Stimulated activated naive CD4-positive, alpha-beta T cell treated with Interleukin-2 at 50 U/mL for 16 hours (primary cell): ENCODE measurements at places on chromosomes 11 and 22.
A peak's percentile ranks its signal among the peaks of the same experiment; 100 is the strongest.

GRCh38 chr11:44563711-44564110 is 1.8 kb upstream of the CD82 start:
- DNase-seq = no peak

DNA sequence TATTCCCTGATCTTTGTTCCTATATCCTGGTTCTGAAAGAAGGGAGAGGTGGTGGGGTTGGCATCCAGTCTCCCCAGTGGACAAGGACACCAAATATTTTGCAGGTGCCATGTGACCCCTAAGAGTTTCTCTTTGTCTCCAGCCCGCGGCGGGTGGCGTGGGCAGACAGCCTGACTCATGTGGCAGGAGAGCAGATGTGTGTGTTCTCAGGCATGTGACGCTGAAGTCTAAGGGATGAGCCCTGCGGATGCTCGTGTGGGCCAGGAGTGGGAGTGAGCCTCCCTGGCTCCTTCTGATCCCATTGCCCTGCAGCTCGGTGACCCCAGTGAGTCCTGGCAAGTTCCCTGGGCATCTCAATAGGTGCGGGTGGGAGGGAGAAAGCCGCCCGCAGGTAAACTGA is 94.8 kb upstream of the TBCEL start:
- DNase-seq = no peak

- no peak for DNase-seq
Measured at GRCh38 chr11:7196396-7197146, 55.1 kb upstream of the SYT9 start.

DNA sequence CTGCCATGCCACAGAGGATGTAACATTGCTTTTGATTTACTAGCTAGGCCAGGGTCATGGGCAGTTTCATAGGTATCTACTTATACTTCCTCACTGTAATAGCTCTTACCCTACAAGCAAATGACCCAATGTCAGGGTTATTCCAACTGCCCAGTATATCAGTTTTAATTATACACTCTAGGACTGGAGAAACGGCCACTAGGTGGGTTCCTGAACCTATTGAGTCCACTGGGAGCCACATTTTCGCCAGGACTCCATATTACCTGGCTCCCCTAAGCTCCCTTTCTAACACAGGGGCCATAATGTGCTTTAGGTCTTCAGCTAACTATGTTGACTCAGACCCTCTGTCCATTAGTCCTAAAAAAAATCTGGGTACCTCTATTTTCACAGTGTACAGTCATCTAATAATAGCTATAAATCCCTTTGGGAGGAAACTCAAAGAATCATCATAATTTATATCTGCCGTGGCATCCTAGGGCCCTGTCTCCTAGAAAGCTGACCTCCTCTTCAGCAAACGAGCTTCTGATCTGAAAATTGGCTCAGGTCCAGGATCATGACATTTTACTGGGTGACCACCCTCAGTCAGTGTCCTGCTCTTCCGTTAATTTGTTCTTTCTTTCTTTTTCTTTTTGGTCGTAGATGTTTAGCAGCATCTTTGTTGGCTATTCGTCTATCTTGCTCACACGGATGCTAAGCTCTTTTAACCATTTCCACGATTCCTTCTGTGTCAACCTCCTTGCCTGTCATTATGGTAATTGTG is 244.3 kb downstream of the FAM76B start:
- no peak for DNase-seq

- no peak for DNase-seq
Measured at GRCh38 chr22:23906641-23907040, 12.5 kb downstream of the MIF start.

DNA sequence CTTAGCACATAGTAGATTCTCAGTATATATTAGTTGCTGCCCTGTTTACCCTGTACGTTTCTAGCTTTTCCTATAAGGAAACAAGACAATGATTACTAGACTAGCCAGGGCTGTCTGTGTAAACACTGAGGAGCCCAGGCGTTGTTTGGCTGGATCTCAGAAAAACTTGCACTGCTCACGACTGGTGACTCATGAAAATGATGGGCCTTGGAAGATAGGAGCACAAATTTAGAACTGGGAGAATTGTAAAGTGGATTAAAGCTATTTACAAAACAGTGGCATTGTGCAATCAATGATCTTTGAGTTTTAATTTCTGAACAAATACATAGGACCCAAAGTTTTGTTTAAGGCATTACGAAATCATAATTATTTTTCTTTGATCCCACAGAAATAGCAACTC is 276.9 kb downstream of the FAM76B start:
- DNase-seq = no peak

- no peak for DNase-seq
Measured at GRCh38 chr11:10004526-10005113, 289.4 kb downstream of the SBF2 start.

- DNase-seq = no peak
Measured at GRCh38 chr22:17418890-17419324, 49.6 kb downstream of the CECR2 start.

- no peak for DNase-seq
Measured at GRCh38 chr11:34860034-34860433, 56.1 kb downstream of the APIP start.

- no peak for DNase-seq
Measured at GRCh38 chr22:31055635-31056159, 25.4 kb upstream of the SMTN start.

- no peak for DNase-seq
Measured at GRCh38 chr22:47297261-47298016, 535.0 kb downstream of the TBC1D22A start.

DNA sequence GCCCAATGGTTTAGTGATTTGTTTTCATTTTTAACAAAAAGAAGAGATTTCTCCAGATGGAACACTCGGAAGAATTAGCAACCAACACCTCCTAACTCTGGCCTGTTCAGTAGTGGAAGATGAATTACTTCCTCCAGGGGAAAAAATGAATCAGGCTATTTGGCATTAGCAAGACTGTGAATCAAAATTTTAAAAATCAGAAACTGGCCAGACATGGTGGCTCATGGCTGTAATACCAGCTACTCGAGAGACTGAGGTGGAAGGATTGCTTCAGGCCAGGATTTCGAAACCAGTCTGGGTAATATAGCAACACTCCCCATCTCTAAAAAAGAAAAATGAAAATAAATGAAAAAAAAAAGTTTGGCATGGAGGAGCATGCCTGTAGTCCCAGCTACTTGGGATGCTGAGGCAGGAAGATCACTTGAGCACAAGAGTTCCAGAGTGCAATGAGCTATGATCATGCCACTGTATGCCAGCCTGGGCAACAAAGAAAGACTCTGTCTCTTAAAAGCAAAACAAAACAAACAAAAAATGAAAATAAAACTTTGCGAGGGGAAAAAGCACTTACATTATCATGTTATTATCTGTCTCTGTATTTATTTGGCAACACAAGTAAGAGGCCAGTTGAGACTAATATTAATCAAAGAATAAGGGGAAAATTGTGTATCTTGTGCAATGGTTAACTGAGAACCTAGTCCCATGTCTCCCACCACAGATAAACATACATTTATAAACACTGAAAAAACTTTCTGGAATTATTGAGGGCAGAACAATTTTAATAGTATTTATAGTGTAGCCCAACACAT is 796.3 kb upstream of the ANO3 start:
- DNase-seq = no peak

DNA sequence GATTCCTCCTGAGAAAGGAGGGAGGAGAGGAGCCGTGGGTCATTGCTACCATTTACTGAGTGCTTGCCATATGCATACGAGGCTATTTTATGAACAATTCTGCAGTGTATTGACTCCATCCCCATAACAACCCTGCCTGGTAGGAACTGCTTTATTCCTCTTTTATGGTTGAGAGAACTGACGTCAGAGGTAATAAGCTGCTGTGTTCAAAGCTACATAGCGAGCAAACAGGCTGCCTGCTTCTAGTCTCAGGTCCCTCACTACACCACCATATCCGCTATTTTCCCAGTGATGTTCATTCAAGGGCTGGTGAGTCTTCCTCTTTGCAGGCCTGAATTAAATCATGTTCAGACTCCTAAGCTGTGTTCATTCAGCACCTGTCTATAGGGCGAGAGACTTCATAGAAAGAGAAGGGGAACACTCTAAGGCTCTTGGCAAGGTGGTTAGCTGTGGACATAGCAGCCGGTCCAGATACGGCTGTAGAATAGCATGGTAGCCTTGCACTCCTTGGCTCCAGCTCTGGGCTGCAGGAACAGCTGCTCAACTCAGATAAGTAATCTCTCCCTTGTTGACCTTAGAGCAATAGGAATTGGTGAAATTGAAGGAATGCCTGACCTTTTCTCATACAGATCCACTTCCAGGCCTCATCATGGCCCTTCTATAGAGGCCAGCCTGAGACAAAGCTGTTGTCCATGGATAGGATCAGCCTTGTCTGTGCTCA is 82.6 kb downstream of the MICAL2 start:
- DNase-seq = no peak

DNA sequence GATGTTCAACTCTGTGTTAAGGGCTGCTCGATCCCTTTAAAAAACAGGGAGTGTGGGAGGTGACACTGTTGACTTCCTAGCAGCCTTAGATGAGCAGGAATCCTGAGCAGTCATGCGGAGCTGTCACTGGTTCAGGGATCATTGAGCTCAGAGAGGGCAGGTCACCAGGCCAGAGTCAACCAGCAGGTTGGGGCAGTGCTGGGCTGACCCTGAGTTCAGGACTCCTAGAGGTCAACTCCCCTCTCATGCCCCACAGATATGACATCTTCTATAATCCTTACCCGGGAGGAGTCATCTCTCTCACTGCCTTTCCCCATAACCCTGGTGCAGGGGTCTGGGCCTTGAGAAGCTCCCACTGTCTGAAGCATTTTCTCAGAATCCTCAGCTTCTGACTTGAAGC is 12.9 kb upstream of the WNT11 start:
- no peak for DNase-seq

- DNase-seq = no peak
Measured at GRCh38 chr11:6824136-6824823, 21.2 kb upstream of the OR10A5 start.

DNA sequence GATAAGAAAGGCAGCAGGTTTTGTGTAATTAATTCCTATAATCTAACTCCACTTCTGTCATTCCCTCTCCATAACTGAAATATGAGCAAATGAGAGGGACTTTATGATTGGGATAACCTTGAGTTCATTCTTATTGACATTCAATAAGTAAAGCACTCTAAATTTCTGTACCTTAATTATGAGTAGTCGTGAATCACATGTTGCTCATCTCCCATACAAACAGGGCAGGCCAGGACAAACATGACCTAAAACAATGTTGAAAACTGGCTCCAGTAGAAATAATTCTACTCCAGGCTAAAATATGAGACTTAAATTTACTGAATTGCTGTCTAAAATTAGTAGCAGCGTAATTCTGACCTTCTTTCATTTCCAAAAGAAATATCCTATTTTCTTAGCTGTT is 505.4 kb downstream of the NELL1 start:
- no peak for DNase-seq

GRCh38 chr11:122339436-122340060 is 223.5 kb upstream of the BLID start:
- no peak for DNase-seq

GRCh38 chr11:88909500-88909899 is 156.3 kb downstream of the GRM5 start:
- no peak for DNase-seq

- DNase-seq = no peak
Measured at GRCh38 chr11:115008799-115009198, 330.5 kb downstream of the NXPE2 start.

GRCh38 chr11:85758026-85758425 is 52.9 kb downstream of the SYTL2 start:
- DNase-seq = no peak

DNA sequence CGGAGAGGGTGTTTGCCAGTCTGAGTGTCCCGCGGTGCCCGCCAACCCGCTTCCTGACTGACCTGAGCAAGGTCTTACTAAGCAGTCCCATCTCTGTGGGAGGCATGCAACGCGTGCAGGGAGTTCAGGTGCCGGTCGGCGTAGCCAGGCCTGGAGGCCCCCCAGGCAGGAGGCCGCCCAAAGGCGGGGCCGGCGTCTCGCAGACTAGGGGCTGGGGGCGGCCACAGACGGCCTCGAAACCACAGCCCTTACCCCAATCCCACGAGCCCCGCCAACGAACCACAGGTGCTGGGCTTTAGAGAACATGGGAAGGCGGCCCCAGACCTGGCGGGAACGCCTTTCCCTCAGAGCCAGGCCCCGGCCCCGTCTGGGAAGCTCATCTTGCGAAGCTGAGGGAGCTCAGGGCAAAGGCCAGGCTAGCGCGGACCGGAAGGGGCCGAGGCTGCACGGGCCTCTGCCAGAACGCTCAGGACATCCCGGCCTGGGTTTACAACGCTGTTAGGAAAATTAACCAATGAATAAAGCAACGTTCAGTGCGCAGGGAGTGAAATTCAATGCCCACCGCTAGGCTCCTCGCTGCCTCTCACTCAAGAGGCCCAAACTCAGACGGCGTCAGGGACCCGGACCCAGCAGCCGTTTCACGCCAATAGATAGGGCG is 2.1 kb upstream of the MTFP1 start:
- peak; percentile 52 for DNase-seq

- no peak for DNase-seq
Measured at GRCh38 chr11:32831221-32831620, 1.5 kb downstream of the PRRG4 start.

DNA sequence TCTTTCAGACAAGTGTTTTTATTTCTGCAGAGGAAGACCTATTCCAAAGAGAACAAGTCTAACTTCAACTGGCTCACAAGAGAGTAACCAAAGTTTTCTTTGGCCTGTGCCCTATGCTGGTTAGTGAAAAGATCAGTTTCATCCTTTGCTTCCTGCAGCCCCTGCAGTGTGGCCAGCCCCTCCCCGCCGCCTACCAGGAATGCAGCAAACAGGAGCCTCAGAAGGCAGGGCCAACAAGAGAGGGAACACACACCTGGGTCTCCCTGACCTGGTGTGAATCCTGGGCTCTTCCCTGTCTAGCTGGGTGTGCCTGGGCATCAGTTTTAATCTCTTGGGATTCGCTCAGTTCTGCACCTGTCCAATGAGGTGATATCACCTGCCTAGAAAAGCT is 21.5 kb upstream of the SCARF2 start:
- DNase-seq = no peak

DNA sequence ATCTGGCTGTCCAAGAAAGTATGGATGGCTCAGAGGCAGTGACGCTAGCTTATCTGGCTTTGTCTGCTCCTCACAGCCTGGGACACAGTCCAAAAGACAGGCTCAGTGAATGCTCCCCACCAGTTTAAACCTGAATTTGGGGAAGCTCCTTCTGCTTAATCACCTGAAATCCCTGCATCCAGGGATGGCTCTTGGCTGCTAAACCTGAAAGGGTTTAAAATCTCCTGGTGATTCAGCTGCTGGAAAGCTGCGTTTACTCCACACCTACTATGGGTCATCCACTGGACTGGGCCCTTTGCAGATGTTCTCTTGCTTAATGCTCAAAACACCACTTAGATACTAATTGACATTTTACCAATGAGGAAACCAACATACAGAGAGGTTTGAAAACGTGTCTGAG is 302.0 kb upstream of the NARS2 start:
- no peak for DNase-seq

DNA sequence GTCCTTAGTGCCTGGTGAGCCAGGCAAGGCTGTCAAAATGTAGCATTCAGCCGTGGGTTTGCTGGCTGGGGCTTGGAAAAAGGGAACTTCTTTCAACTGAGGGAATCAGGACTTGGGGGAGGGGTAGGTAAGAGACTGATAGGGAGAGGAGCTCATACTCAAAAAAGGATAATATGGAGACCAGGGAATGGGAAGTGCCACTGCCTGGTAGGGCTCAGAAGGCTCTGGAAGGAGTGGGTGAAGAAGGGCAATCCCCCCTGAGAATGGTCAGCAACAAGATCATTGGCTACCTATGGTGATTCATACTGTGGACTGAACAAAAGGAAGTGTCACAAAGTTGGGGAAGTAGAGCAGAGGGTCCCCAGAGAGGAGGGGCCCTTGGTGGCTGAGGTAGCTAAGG is 1.9 kb downstream of the CNGA4 start:
- DNase-seq = no peak

- no peak for DNase-seq
Measured at GRCh38 chr11:115623021-115623451, 118.8 kb upstream of the CADM1 start.
